ENCODE measurements at places on chromosomes 7 and 10. TPM values are rescaled to one million over a fixed set of nuclear protein-coding genes. Genes with fewer than 3 reads are reported as not detected.

Gene MSMB
- not detected for total RNA-seq

Gene ARF5
- 349 TPM for total RNA-seq

Gene SLC26A5
- total RNA-seq, result not detected

Gene MAT1A
- 0.03 TPM for total RNA-seq

Gene SORCS1
- total RNA-seq, result not detected

Gene LHFPL3
- not detected for total RNA-seq

Gene GIMAP4
- total RNA-seq, result not detected

DNA sequence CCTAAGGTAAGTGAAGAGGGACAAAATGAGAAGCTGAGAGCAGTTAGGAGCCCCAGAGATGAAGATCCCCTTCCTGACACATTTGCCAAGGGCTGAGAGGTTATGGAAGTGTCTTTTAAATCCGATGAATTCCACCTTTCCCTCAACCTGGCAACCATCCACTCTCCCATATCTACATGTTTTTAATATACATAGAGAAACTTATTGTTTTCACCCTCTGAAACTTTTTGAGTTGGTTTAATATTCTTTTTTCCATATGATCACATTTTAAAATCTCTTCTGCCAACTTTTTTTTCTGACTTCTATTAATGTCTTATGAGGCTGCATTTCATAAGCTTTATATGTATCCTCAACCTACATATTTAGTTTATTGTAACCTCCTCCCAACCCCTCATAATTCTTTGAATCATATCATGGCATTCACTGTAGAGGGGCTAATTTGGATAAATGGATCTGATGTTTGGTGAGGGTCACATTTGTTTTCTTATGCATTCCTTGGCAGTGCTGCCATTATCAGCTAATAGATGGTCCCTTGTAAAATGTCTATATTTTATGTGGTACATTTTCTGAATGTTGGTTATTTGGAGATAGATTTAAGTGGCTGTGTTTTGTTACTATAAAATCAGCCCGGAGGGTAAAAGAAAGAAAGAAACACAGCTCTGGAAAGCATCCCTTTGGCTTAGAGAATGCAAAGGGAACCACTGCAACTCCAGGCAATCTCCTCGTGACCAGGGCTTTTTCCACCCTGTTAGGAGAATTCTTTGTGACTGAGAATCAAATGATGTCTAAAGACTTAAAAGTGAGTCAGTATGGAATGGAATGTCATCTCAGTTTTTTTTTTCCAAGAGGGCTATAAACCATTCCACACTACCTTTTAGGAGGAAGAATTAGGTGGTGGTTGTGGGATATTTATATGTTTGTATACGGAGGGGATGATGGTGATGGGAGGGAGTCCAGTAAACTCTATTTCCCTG lies 334.4 kb downstream of the SUGCT start:
- DNase-seq, result no peak

GRCh38 chr10:91820144-91820543 lies 21.9 kb downstream of the TNKS2 start:
- DNase-seq, result no peak

- DNase-seq, result peak; percentile 89
Measured at GRCh38 chr7:44587843-44588711, 6.0 kb upstream of the TMED4 start.

- DNase-seq, result no peak
Measured at GRCh38 chr7:40499718-40500117, 364.9 kb downstream of the SUGCT start.

DNA sequence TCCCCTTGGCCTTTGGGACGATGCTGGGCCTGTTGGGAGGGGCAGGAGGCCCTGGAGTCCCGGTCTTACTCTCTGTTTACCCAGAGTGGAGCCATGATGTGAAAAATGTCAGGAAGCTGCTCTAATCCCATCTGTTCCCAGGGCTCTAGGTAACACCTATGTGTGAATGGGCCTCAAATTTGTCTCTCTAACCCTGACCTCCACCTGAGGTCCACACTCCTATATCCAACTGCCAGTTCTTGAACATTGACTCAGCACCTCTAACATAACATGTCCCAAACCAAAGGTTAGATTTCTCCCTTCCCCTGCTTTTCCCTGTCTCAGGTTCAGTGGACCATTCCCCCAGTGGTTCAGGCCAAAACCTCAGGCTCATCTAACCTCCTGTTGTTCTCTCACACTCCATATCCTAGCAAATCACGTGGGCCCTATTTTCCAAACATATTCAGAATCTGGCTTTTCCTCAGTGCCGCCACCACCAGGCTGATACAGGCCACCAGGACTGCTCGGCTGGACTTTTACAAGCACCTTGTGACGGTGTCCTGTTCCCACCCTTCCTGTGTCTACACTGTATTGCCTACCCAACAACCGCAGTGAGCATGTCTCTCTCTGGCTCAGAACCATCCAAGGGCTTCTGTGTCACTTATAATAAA lies 130.6 kb downstream of the ATXN7L1 start:
- no peak for DNase-seq

- no peak for DNase-seq
Measured at GRCh38 chr7:82258181-82258580, 185.4 kb downstream of the CACNA2D1 start.

DNA sequence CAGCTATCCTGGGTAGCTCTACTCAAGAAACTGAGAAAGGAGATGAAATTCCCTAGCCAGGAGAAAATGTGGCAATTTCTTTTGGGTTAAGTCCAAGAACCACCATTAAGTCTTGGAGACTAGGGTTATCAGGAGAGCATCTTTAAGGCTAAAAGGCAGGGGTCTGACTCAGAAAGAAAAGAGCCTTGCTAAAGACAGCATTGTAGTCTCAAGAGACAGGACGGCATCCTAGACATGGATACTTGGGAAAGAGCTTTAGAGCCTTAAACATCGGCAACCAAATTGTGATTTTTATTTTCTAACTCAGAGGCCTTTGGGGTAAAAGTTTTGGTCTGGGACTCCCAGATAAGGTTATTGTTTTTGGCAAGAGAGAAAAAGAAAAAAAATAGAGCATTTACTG lies 83.1 kb downstream of the FAS start:
- no peak for DNase-seq

- no peak for DNase-seq
Measured at GRCh38 chr7:64849250-64849923, 53.7 kb upstream of the ZNF273 start.

GRCh38 chr10:102491136-102491535 lies 11.4 kb downstream of the ACTR1A start:
- DNase-seq, result no peak

- DNase-seq, result no peak
Measured at GRCh38 chr7:55502858-55503440, 69.4 kb downstream of the VOPP1 start.

DNA sequence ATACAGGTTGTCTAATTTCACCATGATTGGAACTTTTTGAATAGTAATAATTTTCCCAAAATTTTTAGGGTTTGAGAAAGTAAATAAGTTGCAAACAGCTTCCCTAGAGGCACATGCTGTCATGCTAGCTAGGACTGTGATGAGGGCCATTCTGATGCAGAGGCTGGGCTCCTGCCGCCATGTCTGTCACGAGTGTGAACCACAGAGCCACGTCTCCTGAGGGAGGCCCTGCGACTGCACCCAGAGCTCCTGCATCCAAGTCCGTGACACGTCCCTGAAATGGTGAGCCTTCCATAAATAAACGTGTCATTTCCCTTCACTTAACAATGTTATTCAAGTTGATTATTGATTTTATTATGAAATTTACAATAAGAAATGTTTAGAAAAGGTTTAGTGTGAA lies 40.0 kb downstream of the C10orf120 start:
- DNase-seq, result no peak

- no peak for DNase-seq
Measured at GRCh38 chr7:157983502-157984422, 603.9 kb downstream of the PTPRN2 start.

DNA sequence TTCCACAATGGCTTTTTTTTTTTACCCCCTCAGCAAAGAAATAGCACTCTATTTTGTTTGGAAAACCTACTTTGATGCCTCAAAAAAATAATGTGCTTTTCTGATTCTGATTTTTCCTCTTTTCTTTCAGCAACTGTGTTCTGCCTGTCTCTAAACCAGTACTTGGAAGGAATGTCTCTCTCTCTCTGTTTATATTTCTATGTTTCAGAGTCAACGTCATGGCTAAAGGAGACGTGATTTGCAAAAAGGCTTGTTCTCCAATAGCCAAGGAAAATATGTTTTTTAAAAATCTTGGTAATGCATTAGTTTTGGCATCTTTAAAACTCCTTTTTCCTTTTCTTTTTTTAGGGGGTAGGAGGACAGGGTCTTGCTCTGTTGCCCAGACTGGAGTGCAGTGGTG lies 56.0 kb upstream of the SDK1 start:
- DNase-seq, result no peak

- DNase-seq, result peak; percentile 75
Measured at GRCh38 chr10:52637592-52637991, 135.0 kb downstream of the MBL2 start.

DNA sequence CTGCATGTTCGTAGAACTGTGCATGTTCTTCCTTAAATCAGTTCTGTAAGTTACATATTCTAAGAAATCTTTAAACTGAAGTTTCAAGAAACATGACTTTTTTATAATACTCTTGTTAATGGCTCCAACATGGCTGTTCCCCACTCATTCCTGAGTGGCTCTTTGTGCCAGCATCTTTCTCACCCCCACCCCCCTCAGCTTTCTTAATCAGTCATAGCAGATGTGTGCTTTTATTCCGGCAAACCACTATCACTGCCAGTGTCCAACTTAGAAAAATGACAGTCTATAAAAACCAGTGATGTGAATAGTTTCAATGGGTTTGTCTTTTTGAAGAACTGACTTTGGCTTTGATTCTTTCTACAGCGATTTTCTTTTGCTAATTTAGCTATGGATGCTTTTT lies 37.6 kb downstream of the PITRM1 start:
- no peak for DNase-seq

DNA sequence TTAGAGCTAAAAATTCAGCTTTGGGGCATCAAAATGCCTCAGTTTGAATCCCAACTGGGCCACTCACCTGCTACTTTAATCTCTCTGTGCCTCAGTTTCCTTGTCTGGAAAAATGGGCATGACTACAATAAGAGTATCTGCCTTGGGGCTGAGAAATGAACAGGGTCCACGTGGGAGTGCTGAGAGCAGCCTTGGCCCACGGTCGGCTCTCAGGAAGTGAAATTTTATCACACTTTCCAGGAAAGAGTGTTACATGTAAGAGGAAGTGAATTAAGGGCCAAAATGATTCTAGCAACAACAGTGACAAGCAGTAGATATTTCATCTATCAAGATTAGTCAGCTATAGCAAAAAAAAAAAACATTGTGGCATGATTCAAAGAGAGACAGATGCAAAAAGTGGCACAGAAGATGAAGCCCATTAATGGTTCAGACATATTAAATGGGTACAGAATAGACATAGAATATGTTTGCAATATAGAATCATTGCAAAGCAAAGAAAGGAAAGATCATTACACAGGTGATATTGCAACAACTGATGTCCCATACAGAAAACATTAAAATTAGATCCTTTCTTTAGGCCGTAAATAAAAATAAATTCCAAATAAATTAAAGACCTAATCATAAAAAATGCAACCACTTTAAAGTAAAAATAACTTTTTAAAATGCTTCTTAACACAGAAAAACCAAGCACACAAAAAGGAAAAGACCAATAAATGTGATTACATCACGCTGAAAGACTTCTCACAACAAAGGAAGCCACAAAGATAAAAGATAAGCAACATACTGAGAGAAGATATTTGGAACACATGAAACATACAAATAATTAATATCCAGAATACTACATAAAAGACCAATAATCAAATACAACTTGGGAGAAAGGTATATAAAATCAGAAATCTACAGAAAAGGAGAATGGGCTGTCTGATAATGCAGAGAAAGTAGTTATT lies 4.3 kb downstream of the TMEM273 start:
- DNase-seq, result no peak

GRCh38 chr10:43628956-43629355 lies 19.7 kb downstream of the ZNF32 start:
- DNase-seq, result no peak

DNA sequence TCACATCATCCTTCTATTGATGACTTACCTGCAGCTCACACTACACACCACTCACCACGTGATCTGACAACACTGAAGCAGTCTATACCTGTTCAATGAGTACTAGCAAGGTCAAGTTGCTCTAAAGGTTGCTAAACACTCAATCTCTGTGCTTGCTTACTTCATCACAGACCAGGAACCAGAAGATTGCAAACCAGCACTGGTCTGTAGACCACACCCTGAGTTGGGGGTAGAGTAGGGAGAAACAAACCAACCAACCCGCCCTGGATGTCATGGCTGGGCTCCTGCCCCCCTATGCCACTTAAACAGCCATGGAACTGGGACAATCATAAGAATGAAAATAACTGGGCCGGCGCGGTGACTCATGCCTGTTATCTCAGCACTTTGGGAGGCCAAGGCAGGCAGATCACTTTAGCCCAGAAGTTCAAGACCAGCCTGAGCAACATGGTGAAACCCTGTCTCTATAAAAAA lies 19.6 kb downstream of the DLG5 start:
- DNase-seq, result no peak

GRCh38 chr7:100781255-100781654 lies 46.1 kb downstream of the EPHB4 start:
- no peak for DNase-seq
